ENCODE measurements at places on chromosomes 1 and 21.

- DNase-seq = no peak
Observed at GRCh38 chr1:244318512-244318911, 133.2 kb downstream of the ADSS2 start.

GRCh38 chr1:10866321-10867093 lies 70.1 kb upstream of the CASZ1 start:
- no peak for DNase-seq

DNA sequence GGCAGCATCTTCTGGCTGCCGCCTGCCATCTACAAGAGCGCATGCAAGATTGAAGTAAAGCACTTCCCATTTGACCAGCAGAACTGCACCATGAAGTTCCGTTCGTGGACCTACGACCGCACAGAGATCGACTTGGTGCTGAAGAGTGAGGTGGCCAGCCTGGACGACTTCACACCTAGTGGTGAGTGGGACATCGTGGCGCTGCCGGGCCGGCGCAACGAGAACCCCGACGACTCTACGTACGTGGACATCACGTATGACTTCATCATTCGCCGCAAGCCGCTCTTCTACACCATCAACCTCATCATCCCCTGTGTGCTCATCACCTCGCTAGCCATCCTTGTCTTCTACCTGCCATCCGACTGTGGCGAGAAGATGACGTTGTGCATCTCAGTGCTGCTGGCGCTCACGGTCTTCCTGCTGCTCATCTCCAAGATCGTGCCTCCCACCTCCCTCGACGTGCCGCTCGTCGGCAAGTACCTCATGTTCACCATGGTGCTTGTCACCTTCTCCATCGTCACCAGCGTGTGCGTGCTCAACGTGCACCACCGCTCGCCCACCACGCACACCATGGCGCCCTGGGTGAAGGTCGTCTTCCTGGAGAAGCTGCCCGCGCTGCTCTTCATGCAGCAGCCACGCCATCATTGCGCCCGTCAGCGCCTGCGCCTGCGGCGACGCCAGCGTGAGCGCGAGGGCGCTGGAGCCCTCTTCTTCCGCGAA lies 3.8 kb downstream of the CHRNB2 start:
- DNase-seq = no peak

DNA sequence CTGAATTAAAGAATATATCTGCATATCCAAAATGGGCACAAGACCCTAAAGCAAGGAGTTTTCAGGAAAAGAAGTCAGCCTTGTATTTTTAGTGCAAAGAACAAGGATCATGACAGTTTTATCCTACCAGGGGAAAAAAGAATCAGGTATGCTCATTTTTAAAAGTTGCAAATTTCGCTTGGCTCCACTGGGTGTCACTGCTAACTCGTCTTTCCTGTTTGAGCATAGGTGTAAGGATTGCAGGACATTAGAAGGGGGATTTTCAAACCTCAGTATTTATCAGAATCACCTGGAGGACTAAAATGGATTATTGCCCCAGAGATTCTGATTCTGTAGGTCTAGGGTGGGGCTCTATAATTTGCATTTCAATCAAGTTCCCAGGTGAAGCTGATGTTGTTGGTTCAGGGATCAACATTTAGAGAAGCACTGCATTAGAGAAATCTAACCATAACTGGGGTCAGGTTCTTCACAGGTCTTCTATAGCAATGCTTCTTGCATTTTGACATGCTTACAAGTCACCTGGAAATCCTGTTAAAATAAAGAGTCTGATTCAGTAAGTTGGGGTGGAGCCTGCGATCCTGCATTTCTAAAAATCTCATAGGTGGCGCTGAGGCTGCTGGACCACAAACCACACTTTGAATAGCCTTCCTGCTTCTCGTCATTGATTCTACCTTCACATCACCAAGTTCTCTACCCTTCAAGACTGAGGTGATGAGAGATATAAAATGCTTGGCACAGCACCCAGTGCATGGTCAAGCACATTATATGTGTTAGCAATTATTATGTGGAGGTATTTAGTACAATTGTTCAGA lies 39.6 kb downstream of the NUF2 start:
- DNase-seq = no peak

DNA sequence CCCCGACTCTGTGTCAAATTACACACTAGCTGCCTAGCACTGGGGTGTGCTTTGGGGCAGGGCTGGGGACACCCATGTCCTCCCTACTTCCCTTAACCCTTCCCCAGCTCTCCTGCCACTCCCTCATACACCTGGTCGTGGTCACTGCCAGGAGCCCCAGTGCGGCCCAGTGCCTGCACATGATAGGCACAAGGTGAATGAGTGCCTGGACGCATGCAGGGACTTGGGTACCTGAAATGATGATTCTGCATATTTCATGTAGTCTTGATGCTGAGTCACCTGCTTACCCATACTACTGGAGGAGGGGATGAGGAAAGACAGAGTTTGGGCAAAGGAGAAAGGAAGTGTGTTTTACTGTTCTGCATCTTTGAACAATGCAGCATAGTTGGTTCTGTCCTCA lies 1.5 kb upstream of the VANGL2 start:
- no peak for DNase-seq

DNA sequence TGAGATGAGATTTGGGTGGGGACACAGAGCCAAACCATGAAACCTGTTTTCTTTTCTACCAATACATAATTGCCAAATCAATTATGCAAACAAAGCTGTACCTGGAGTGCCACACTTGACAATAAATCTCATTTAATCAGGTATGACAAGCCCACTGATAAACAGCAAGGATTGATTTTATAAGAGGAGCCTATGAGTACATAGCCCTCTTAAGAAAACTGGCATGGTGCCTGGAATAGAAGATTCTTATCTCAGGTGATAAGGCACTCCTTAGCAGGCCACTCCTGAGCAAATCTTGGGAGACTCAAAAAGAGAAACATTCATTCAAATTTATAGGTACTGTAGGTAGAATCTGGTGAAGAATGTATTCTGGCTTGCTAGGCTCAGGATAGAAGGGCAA lies 28.6 kb upstream of the PDE4B start:
- DNase-seq = no peak

- DNase-seq = no peak
Observed at GRCh38 chr1:12136916-12137610, 29.7 kb upstream of the TNFRSF1B start.

- DNase-seq = no peak
Observed at GRCh38 chr1:112938210-112938609, 17.8 kb downstream of the SLC16A1 start.

DNA sequence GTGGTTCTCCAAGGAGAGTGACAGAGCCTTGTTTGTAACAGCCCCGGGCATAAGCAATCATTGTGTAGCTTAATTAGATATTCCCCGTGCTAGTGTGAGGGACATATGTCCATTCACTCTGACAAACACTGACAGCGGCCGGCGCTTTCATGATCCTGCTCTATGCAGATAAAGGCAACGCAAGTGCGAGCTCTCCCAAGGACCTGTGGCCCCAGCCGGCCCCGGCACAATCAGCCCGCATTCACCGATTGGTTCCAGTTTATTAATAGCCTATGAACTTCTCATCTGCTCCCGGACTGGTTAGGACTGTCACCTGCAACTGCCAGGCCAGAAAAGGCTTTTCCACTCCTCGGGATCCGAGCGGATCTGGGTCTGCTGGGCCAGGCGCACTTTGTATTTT lies 18.0 kb upstream of the OLIG1 start:
- DNase-seq = no peak

DNA sequence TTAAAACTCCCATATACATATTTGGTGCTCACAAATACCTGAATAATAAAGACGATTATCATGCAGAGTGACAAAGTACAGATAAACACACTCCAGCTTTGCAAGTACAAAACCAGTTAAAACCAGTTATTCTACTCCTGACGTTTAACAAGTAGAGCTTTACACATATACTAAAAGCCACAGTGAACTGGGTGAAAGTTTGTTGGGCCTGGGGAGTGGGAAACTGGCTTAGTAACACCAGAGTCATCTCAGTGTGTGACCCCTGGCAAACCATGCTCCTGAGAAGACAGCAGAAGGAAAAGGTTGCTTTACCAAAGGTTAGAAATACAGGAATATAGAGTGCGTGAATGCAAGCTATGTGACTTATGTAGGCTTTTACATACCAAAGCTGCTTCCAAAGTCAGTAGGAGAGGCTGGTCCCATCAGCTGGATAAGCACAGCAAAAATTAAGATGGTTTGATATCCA lies 148.1 kb downstream of the NRIP1 start:
- DNase-seq = no peak

DNA sequence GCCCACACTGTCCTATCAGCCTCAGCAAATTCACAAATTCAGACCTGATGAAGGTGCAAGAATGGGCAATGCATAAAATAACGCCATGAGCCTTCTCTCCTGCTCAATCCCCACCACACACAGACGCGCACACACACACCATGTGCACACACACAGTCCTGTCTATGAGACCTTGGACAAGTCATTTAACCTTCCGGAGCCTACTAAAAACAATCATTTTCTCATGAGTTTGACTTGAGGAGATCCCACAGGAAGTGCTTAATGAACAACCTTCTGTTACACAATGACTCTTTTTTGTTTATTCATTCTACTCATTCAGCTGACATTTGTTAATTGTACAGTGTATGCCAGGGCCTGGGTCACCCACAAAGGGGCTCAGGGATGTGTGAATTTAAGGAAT lies 125.4 kb downstream of the EDEM3 start:
- no peak for DNase-seq

- no peak for DNase-seq
Observed at GRCh38 chr1:62325081-62325480, 5.8 kb upstream of the KANK4 start.

DNA sequence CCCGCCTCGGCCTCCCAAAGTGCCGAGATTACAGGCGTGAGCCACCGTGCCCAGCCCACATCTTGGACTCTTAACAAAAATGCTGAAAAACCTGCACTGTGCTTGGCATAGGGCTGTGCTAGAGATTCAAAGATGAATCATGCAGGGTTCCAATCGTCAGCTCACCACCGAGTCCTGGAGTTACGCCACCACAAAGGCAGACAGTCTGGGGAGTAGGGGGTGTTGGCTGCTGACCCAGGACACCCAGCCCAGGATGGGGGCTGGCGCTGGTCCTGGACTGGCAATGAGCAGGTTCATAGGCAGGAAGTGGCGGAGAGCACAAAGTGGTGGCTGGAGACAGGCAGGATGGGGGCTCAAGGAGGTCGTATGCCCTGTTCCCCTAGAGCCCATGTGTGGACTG lies 16.0 kb downstream of the PSRC1 start:
- no peak for DNase-seq

- DNase-seq = no peak
Observed at GRCh38 chr1:117607471-117607870, 1.6 kb downstream of the TENT5C start.

DNA sequence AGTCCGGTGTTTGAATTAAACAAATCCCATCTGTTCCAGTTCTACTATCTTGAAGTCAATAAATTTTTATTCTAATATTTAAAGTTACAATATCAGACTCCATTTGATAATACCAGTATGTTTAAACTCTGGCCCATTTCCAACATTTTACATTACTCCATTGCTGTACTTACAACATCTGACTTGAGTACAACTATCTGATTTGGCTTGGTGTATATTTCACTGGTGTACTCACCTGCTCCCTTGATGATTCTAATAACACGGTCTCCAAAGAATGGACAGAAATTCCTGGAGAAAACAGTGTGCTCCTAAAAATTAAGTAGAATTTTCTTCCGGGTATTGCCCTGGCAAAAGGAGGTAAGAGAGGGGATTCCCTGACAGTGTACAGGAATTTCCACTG lies 680.5 kb upstream of the ADAMTS5 start:
- DNase-seq = no peak

GRCh38 chr1:32341971-32342370 lies 5.9 kb upstream of the MARCKSL1 start:
- DNase-seq = no peak

- DNase-seq = no peak
Observed at GRCh38 chr1:218591966-218592365, 246.8 kb downstream of the TGFB2 start.

DNA sequence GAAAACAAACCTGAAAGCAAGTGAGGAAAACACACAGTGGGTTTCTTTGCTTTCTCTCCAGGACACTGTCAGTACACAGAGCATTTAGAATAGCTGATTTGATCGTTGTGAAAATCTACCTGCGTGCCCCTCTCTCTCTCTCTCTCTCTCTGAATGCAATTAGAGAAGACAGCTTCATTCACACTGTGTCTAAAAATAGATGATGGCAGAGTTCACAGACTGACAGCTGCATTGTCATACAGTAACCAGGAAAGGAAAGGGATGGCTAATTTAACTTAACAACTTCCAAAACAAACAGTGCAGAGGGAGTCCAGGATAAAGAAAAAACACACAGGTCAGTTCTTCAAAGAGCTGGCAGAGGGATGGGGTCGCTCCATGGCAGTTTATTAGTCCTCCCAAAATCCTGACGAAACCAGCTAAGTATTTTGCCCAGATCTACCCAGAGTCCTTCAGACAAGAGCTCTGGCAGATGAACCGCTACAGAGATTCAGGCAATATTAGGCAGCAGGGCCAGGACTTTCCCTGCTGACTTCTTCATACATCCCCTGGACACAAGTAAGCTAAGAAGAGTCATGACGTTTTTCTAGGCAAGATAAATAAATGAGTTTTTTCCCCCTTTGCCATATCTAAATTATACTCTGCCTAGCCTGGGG lies 58.9 kb downstream of the WLS start:
- no peak for DNase-seq

- no peak for DNase-seq
Observed at GRCh38 chr1:2554621-2555387, 1.4 kb upstream of the TNFRSF14 start.

- no peak for DNase-seq
Observed at GRCh38 chr1:54248966-54249365, 49.0 kb downstream of the MRPL37 start.

DNA sequence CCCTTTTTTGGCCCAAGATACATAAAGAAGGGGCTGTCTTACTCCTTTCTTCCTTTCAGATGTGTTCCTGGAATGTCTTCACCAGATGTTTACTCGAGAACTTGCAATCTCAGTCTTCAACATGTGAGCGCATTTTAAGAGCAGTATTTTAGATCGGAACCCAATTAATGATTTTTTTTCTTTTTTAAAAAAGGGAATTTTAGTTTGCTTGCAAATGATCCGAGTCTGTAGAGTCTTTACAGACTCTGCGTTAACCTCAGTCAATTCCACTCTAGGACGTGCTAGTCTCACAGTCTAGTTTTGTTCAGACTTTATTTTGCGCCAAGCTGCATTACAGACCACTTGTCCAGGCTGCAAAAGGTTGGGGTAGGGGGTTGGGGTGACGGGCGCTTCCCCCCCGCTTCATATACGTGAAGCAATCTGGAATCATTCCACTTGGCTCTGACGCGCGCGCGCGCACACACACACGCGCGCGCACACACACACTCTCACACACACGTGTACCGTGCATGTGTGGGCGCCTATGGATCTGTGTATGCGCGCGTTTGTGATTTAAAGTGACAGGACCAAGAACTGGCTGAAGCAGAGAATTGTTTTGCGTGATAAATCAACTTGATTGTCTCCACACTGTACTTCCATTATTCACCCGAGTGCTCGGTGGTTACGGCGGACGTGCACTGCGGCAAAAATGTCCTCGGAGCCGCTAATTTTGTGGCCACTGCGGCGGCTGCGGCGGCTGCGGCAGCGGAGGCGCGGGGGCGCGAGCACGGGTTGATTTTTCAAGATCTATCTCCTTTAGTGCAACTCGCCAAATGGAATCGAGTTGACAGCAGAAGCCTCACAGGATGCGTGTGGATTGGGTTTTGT lies 25.6 kb upstream of the NFIA start:
- DNase-seq = no peak

GRCh38 chr1:25831569-25832196 lies 11.9 kb downstream of the MTFR1L start:
- no peak for DNase-seq

GRCh38 chr1:102732927-102733326 lies 375.4 kb downstream of the COL11A1 start:
- DNase-seq = no peak

GRCh38 chr1:68384321-68384813 lies 65.4 kb downstream of the RPE65 start:
- DNase-seq = no peak

All from activated naive CD8-positive, alpha-beta T cell treated with anti-CD3 and anti-CD28 coated beads, Interleukin-2, amount 50 U/mL, for 16 hours (primary cell).